ENCODE measurements at places on chromosomes 6 and 20.

GRCh38 chr6:39189915-39190544, 39.2 kb downstream of the KCNK5 start:
- DNase-seq: no peak

- no peak for DNase-seq
These were observed 137.4 kb downstream of the IPCEF1 start for GRCh38 chr6:154219250-154219649.

DNA sequence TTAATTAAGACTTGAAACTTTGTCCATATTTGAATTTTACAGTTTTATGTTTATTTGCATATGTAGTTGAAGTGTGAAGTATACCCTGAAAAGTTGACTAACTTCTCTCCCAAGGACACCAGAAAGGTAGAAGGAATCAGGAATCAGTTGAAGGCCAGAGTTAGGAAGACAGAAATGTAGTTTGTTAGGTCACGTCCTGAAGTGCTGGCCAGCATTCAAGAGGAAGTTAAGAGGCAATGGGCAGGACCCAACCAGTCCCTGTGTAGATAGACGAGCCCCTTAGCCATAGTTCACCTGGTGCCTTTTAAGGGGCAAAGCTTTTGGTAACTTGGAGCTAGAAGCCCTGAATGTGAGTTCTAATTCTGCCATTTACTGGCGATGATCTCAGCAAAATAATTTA, 250.4 kb upstream of the KCNQ5 start:
- DNase-seq: no peak

DNA sequence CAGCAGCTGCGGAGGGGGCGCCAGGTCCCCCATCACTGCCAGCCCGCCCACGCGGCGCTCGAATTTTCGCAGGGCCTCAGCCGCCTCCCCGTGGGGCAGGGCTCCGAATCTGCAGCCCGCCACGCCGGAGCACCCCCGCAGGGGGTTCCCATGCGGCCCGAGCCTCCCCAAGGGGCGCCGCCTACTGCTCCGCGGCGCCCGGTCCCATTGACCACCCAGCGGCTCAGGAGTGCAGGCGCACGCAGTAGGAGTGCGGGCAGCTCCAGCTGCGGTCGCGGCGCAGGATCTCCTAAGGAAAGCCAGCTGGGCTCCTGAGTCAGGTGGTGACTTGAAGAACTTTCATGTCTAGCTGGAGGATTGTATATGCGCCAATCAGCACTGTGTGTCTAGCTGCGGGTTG, 155.3 kb upstream of the RREB1 start:
- DNase-seq: no peak

DNA sequence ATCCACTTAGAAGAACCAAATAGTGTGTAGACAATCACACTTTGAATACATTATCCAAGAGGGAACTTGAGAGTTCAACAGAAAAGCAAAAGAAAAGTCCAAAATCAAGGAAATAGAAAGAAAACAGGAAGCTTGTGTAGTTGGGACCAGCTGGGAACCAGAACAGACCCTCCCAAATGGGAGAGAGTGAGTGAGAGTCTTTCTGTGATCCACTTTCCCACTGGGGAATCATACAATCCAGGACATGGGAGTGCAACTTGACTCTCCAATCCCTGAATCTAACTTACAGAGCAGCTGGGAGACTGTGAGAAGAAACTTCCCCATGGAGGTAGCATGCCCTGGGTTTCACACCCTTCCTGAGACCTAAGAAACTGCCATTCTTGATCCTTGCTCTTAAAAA, 27.0 kb downstream of the TREML4 start:
- no peak for DNase-seq

All from activated CD4-positive, CD25-positive, alpha-beta regulatory T cell (primary cell).